Karpas-422 (cell line): ENCODE measurements at places on chromosomes 1 and 21.

GRCh38 chr21:44601596-44602462 lies 1.4 kb downstream of the KRTAP10-7 start:
- DNase-seq, result no peak

DNA sequence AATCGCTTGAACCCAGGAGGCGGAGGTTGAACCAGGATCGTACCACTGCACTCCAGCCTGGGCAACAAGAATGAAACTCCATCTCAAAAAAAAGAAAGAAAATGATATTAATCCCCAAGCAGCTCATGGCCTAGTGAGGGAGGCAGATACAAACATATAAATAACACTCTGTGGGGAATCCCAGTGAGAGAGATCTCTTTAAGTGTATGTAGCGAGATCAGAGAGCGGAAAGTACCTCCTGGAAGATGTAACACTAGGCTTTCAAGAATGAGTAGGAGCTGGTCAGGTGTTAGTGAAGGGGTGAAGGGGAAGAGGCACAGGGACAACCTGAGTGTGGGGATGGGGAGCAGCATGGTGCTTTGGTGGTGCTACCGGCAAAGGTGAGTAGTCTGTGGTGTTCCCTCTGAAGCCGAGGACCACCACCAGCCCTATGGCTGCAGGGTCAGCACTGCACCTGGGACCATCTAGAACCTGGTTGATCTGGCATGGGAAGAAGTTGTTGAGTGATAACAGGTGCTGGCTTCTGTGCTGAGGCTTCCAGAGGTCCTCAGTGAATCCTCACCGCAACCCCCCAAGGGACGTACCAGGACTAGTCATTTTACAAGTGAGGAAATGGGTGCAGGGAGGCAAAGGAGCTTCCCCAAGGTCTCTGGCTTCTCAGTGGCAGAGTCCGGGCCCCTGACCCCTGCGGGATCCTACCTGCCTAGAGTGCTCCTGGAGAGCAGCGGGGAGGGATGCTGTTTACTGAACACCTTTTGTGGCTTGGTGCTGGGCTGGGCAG lies 367.6 kb upstream of the VAMP3 start:
- DNase-seq, result no peak

- no peak for DNase-seq
Measured at GRCh38 chr1:103326595-103326994, 198.9 kb upstream of the RNPC3 start.

- DNase-seq, result no peak
Measured at GRCh38 chr21:42311160-42311559, 4.0 kb downstream of the TFF3 start.

DNA sequence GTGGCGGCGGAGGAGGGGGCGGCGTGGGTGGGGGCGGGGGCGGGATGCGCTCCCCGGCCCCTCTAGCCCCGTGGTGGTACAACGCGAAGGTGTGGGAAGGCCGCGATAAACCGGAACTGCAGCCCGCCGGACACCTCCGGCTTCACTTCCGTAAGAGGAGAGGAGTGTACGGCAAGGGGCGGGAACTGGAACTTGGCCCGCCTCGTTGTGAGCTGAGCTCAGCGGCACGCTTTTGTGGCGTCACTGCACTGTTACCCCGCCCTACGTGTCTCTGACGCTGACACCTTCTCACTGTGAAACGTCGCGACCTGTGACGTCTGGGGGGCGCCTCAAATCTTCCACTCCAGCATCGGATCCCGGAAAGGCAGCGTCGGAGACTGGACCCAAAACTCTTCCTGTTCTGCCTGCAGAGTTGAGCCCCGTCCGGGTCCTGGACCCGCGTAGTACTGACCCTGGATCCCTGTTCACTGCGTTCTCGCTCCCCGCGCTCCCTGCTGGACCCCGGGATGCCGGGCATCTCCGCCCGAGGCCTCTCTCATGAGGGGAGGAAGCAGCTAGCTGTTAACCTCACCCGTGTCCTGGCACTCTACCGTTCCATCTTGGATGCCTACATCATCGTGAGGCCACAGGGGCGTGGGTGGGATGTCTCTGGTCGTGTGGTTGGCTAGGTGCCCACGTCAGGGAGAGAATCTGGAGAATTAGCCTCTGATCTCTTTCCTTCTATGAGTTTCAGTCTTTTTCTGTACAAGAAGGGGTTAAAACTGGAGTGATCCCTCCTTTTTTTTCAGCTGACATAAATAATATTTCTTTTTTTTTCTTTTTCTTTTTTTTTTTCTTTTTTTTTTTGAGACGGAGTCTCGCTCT lies at the start of gene ISG20L2:
Gene ISG20L2, minus strand, starts transcription at position 168 of the 864 bp plus-strand sequence. CDS start 1,114 bp downstream, outside the sequence.
- peak; percentile 99 for DNase-seq

DNA sequence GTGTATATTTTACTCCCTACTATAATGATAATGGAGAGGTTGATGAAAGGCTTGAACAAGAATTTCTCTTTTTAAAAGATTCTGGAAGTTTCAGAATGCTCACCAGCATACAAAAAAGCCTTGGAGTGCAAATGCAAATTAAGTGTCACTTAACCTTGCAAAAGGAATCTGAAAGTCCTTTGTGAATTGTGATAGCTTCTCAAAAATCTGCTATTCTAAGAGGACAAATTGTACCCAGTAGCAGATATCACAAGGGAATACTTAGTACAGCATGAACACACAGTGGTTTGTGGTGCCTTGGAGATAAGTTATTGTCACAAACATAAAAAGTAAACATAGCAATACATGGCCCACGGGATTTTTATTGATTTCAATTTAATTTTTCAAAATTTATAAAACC lies 1208.3 kb upstream of the B3GALT2 start:
- no peak for DNase-seq

DNA sequence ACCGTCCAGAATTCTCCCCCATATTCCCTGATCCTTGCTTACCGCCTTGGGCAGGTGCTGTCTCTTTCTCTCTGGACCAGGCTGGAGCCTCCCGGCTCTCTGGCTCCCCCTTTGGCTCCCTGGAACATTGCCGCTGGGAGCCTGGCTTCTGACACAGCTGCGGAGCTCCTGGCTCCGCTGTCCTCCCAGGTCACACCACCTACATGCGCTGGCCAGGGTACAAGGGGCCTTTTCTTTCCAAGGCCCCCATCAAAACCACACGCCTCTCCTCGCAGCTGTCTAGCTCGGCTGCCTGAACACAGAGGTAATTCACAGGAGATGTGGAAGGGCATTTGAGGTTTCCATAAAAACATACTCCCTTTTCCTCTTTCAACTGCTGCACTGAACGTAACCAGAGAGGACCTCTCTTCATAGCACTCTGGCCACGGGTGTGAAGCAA lies 7.5 kb upstream of the ZNF648 start:
- DNase-seq, result peak; percentile 57

- DNase-seq, result no peak
Measured at GRCh38 chr1:14555091-14555490, 43.4 kb upstream of the KAZN start.

- DNase-seq, result no peak
Measured at GRCh38 chr1:176790786-176791185, 327.8 kb downstream of the PAPPA2 start.

GRCh38 chr1:8516793-8517556 lies 199.1 kb downstream of the SLC45A1 start:
- DNase-seq, result peak; percentile 62

DNA sequence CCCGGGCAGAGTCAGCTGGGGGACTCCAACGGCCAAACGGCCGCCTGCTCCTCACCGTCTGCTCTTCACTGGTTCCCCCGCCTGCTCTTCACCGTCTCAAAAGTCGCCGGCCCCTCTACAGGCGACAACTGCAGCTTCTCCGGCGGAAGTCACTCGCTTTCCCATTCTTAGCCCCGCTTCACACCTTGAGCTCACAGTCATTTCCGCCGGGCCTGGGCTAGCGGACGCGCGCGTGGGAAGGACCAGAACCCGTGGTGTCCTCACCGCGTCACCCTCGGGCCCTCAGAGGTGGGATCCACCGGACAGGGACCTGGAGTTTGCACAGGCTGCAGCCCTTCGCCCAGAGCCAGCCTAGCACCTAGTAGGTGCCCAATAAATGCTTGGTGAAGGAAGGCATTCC lies 27.9 kb upstream of the HJV start:
- DNase-seq, result no peak

- no peak for DNase-seq
Measured at GRCh38 chr1:41773144-41773591, 145.6 kb downstream of the HIVEP3 start.

DNA sequence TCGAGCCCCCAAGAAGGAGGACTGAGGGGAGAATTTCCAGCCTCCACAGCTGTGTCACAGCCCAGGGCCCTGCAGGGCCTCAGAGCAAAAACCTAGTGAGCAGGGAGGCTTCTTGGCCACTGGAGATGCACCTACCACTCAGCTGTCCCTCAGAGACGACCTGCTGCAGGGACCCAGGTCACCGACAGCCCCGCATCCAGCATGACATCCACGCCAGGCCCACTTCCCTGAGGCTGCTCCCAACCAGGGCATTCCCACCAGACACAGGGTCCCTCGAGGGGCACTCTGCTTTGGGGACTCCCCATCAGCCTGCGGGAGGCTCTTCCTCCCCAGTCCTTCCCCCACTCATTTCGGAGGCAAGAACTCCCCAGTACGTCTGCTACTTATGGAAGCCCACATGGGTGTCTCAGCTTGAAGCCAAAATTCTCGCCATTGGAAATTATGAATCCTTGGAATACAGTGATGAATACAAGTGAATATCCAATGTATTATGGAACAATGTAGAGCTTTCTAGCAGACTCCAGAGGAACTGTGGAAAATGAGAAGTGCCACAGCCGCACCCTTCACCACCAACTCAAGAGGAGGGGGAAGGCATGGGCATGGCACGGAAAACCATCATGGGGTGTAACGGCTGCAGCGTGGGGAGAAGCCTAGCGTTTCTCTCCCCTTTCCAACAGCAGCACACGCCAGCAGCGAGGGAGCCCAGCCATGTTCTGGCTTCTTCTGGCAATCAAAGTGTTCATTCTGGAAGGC lies 6.9 kb downstream of the TFF3 start:
- no peak for DNase-seq

GRCh38 chr1:172404121-172404520 lies 16.4 kb upstream of the C1orf105 start:
- DNase-seq, result no peak

GRCh38 chr1:99619583-99619982 lies 26.3 kb upstream of the PALMD start:
- DNase-seq, result no peak
